ENCODE measurements at places on chromosomes 2 and 18. TPM values are rescaled to one million over a fixed set of nuclear protein-coding genes. Genes with fewer than 3 reads are reported as not detected.

CFC1 gene
- total RNA-seq = not detected

LYG2 gene
- not detected for total RNA-seq

ARHGEF33 gene
- 0.10 TPM for total RNA-seq

GNLY gene
- total RNA-seq = 2.3 TPM

BOLL gene
- not detected for total RNA-seq

GKN1 gene
- total RNA-seq = not detected

BOK gene
- 3.6 TPM for total RNA-seq

CRYBA2 gene
- total RNA-seq = not detected

DUSP2 gene
- total RNA-seq = 1.9 TPM

SGPP2 gene
- total RNA-seq = 30.6 TPM

All from left ventricle myocardium superior (tissue), 1 donor.